Left lobe of liver (tissue), 2 donors: ENCODE measurements at places on chromosomes 5 and 9. TPM values are rescaled to one million over a fixed set of nuclear protein-coding genes. Genes with fewer than 3 reads are reported as not detected.
A peak's percentile ranks its signal among the peaks of the same experiment; 100 is the strongest.

DNA sequence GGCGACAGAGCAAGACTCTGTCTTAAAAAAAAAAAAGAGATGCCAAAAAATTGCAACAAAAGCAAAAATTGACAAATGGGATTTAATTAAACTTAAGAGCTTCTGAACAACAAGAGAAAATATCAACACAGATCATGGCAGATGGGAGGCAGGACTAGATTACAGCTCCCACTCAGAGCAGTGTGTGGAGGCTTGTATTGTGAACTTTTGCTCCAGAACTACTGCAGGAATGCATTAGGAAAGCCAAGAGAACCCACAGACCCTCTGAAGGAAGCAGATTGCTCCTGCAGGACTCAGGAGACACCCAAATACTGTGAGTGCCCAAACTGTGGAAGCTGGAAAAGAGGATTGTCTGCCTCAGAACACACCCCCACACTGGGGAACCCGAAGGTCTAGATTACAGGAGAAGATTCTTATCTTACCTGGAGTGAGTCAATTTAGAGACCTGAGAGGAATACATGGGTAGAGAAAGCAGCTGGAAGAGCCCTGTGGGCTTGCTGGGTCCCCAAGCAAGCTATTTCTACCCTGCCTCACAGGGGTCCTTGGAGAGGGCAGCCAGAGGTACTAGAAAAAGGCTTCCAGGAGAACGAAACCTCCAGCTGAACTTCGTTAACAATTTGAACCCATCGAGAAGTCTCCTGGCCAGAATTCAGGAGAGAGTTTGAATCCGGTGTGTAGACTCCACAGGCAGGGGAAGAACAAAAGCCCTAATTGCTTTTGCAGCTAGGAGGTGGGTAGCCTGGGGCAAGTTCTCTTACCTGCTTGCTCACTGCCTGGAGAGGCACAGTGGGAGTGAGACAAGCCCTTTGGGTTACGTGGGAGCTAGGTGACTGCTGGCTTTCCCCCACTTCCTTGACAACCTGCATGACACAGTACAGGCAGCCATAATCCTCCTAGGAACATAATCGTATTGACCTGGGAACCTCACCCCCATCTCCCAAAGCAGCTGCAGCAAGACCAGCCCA, 593.4 kb upstream of the RGMB start:
- no peak for DNase-seq

FYB1 gene
- 4.4 TPM for total RNA-seq

GRCh38 chr5:68369457-68370125, 154.0 kb downstream of the PIK3R1 start:
- DNase-seq = no peak

EIF4E1B gene
- total RNA-seq = not detected

DNA sequence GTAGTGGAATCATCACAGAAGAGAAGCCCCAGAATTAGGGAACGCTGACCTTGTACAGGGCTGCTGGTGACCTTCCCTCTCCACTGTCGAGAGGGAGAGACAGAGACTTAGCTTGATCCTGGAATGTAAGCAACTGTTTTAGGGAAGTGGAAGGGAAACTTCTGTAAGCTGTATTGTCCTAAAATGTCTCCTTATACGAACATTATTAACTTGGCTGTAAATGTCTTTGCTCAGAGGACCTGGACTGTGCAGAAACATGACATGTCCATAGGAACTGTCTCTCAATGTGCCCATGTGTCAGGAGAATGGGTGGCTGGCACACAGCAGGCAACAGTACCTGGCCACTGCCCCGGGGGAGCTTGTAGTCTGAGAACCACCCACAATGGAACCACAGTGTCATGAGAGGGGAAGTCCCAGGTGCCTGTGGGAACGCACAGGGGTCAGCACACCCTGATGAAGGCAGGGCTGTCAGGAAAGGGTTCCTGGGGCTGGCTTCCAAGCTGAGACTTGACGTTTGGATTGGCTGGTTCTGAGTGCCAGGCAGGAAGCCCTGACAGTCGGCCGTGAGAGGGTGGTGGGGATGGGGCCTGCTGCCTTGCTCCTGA, 34.0 kb downstream of the DAP start:
- DNase-seq = no peak

DNA sequence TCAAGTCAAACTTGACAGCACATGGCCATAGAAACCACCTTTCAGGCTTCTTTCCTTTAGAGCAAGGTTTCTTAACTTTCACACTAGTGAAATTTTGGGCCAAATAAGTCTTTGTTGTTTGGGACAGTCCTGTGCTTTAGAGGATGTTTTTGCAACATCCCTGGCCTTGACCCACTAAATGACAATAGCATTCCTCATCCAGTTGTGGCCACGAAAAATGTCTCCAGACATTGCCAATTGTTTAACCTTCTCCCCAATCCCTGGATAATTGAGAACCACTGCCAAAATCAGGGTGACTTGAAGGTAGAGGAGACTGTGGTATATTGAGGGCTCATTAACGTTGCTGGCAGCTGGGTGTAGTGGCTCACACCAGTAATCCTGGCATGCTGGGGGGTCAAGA, 72.0 kb downstream of the ALDH1A1 start:
- DNase-seq = no peak

DNA sequence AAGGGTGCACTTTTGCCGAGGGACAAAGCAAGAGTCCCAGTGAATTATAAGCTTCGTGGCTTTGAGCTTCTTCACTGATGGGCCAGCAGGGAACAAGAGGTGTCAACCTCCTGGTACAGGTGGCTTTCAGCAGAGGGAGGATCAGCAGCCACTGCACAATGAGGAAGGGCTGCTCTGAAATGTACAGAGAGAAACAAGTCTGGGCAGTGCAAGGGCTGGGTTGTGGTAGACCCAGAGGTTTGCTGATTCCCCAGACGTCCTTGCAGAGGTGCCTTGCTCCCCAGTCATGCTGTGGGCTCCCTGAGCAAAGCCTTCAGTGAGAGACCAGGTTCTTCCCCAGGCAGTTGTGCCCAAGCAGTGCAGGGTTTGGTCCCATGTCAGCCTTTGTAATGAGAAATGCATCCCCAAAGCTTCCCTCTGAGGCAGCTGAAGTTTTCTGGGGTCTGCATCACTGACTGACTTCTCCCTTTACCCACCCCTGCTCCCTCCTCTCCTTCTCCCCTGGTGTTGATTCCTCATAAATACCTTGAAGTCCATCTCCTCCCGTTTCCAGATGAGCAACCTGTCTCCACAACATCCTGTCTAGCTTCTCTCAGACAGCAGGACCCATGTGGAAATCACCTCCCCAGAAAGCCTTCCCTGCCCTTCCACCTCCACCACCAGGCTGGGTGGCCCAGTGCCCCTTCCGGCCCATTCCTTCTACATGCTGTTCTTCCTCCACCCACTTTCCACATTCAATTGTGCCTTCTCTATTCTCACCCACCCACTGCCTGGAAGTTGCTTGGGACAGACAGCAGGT, 599.6 kb upstream of the ADAMTS16 start:
- no peak for DNase-seq

IL4 gene
- not detected for total RNA-seq

CDC25C gene
- total RNA-seq = not detected

GRM6 gene
- total RNA-seq = not detected

- DNase-seq = no peak
These were observed 16.8 kb downstream of the NIPAL4 start for GRCh38 chr5:157476702-157477408.

SLC27A4 gene
- total RNA-seq = 30.3 TPM

GIN1 gene
- total RNA-seq = 6.4 TPM

GRCh38 chr9:32378993-32379729, 5.3 kb upstream of the ACO1 start:
- DNase-seq = no peak

TAF1L gene
- not detected for total RNA-seq

- DNase-seq = no peak
These were observed 74.0 kb upstream of the PLPP1 start for GRCh38 chr5:55608595-55609349.

DNA sequence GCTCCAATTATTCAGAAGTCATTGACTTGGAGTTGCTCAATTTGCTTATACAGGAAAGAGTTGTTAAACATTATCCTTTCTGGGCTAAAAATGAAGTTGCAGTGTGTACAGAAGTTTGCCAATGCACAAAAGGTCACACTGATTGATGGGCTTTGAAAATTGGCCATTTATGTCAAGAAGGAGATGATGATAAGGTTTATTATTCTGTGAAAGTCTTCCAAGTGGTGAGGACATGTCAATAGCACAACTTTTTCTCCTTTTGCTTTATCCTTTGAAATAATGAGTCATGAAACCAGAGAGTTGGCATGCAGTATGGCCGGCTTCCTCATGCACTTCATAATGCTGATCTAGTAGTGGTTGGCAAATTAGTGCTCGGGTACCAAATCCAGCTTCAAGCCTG, 848.5 kb upstream of the WWC1 start:
- peak; percentile 45 for DNase-seq

TAF11L9 gene
- not detected for total RNA-seq
